ENCODE measurements at places on chromosomes 5 and 9.
A peak's percentile ranks its signal among the peaks of the same experiment; 100 is the strongest.

DNA sequence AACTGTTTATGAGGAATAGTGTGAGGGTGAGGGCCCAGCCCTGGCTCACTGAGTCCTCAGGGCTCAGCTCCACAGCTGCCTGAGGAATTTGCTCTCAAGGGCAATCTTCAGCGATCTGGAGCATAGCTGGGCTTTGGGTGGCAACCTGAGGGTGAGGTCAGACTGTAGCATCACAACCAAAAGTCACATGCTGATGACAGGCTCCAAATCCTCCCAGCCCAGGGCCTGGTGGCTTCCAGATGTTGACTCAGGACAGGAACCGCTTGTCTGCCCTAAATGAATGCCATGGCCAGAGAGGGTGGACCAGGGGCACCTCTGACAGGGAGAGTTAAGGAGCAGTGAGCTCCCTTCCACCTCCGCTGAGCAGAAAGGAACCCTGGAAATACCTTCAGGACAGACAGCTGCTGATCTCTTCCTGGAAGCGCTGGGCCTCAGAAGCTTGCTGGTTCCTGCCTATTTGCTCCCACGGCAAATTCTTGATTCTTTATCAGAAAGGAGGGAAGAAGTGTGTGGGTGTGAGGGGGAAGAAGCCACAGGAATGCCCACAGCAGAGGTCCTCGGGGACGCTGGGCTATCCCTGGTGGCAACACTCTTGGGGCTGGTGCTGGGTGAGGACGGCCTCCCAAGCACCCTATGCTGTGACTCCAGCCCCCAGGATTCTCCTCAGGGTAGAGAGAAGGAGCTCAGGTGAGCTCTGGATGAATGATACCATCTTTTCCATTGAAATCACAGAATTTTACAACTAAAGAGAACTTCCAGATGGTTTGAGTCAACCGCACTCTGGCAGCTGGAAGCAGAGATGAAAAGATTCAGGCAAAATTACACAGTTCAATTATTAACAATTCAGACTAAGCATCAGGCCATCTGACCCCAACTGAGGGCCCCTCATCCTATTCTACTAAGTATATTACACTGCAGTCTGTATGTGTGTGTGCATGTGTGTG is 13.8 kb upstream of the CTSL start:
- no peak for DNase-seq

DNA sequence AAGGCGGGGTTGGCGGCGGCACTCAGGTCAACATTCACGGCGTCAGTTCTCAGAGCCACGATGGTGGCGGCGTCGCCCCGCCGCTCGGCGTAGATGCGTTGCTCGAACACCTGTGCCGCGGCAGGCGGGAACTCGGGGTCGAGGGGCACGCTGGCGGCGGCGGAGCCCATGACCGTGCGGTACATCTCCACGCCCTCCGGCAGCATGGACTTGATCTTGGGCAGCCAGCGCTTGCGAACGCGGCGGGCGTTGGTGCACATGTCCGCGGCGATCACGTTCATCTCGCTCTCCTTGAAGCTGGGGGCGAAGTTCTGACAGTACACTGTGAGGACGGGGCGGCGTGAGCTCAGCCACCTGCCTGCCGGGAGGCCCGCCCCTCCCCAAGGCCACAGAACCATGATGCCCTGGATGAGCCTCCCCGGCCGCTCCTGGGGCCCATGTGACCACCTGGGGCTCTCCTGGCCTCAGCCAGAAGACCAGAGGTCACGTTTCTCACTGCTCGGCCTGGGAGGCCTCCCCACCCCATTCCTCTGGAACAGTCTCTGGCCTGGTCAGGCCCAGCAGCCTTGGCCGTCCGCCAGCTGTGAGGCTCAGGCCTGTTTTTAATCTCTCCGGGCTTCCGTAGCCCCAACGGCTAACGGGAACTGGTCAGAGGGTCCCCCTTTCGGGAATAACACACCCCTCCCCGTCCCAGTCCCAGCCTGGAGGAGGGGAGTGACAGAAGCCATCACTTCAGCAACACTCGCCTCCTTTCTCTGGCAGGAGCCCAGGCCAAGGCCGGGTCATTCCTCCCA is 50.7 kb upstream of the UBAC1 start:
- no peak for DNase-seq

- no peak for DNase-seq
Observed at GRCh38 chr5:126636956-126637355, 36.2 kb downstream of the PHAX start.

- no peak for DNase-seq
Observed at GRCh38 chr5:139363937-139364336, 19.2 kb downstream of the SLC23A1 start.

DNA sequence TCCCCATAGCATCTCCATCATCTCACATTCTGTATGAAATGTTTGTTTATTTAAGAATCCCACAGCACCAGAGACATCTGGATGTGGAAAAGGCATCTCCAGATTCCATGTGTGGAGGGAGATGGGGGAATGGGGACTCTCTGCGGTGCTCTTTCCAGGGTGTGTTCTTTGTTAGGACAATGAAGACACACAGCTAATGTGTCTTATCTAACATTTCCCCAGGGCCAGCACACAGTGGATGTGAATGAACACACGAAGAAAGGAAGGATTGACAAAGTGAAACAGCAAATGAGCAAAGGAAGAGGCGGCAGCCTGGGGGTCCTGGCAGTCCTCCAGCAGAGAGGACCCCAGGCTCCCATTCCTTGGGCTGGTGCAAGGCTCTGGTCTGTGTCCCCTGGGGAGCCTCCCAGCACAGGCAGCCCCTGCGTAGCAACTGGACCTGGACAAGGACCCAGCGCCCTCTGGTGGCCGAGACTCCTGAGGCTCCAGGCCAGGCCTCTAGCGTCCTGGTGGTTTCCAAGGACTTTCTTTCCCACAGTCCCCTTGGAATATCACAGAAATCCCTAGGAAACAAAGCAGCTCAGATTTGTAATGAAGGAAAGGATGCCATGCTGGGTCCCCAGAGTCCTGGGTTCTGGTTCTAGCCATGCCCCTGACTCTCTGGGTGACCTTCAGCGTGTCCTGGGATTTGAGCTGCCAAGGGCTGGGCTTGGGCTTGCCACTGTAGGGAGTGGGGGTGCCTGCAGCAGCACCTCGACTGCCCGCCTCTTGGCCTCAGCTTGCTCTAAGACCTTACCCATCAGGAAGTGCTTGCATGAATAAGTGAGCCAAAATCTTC is 3.5 kb upstream of the PDLIM7 start:
- DNase-seq = no peak

- DNase-seq = no peak
Observed at GRCh38 chr5:116388564-116389258, 185.9 kb downstream of the SEMA6A start.

GRCh38 chr5:45385321-45386058 is 310.7 kb downstream of the HCN1 start:
- DNase-seq = no peak

- DNase-seq = no peak
Observed at GRCh38 chr5:143752165-143752850, 59.7 kb upstream of the HMHB1 start.

DNA sequence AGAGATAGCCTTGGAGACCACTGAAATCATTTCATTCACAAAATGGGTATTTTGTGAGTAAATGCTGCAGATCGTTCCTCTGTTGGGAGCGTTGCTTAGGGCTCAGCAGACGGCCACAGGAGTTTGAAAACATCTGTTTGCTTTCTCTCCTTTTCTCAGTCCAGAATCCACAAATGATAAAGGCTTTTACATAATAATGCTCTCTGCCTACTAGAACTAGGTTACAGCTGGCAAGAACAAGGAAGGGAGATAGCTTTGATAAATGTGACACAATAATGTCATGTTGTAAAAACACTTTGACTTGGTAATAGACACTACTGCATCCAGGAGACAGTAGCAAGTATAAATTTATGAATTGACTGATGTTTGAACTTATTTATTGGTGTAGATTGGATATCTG is 1072.4 kb upstream of the CDH6 start:
- DNase-seq = no peak

DNA sequence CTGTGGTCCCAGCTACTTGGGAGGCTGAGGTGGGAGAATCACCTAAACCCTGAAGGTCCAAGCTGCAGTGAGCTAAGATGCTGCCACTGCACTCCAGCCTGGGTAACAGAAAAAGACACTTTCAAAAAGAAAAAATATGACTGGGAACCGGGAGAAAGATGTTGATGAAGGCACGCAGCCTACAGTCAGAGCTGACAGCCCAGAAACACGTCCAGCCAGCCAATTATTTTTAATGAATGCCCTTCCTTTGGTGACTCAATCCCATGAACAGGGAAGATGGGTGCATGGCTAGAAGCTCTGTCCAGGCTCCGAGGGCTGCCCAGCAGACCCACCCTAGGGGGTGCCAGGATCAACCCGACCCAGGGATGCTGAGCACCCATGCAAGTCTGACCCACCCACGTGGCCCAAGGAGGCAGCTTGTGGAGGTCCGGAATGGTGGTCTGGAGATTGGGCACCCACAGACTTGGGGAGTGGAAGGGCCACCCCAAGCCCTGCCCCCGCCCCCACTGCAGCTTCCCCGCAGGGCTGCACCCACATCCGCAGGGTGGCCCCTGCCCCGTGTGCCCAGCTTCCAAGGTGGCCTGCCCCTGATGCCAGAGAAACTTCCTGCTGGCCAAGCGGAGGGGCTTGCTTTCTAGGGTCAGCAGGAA is 51.0 kb downstream of the ADAMTS2 start:
- no peak for DNase-seq

DNA sequence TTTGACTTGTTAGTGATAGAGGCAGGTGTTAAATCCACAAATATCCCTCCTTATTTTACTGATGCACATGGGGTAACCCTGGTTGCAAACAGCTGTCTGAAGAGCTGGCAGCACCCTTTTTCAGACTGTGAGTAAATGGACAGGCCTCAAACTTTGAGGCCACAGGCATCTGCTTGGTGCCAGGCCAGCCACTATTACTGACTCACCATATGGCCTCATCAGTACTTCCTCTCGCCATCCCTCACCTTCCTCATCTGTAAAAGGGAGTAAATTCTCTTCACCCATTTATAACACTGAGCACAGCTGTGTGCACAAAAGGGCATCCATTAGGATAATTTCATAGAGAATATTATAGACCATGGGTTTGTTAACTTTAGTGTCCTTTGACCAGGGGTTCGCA is 11.9 kb upstream of the TNIP1 start:
- no peak for DNase-seq

GRCh38 chr9:70600506-70600905 is 186.0 kb upstream of the KLF9 start:
- no peak for DNase-seq

GRCh38 chr5:107196500-107197059 is 474.2 kb downstream of the EFNA5 start:
- DNase-seq = no peak

GRCh38 chr5:6419340-6419852 is 29.3 kb upstream of the UBE2QL1 start:
- peak; percentile 18 for DNase-seq

- no peak for DNase-seq
Observed at GRCh38 chr5:124883681-124884080, 137.2 kb upstream of the ZNF608 start.

DNA sequence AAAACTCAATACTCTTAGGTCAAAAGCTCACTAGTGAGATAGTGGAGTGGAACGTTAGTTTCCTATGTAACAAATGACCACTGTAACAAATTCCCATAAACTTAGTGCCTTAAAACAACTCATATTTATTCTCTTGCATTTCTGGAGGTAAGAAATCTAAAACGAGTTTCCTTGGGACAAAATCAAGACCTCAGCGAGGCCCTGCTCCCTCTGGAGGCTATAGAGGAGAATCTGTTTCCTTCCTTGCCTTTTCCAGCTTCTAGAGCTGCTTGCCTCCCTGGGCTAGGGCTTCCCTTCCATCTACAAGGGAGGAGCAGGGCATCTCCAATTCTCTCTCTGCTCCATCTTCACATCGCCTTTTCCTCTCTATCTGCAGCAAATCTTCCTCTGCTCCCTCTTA is 32.0 kb downstream of the SEMA5A start:
- no peak for DNase-seq
